ENCODE measurements at places on chromosomes 7 and 10.

DNA sequence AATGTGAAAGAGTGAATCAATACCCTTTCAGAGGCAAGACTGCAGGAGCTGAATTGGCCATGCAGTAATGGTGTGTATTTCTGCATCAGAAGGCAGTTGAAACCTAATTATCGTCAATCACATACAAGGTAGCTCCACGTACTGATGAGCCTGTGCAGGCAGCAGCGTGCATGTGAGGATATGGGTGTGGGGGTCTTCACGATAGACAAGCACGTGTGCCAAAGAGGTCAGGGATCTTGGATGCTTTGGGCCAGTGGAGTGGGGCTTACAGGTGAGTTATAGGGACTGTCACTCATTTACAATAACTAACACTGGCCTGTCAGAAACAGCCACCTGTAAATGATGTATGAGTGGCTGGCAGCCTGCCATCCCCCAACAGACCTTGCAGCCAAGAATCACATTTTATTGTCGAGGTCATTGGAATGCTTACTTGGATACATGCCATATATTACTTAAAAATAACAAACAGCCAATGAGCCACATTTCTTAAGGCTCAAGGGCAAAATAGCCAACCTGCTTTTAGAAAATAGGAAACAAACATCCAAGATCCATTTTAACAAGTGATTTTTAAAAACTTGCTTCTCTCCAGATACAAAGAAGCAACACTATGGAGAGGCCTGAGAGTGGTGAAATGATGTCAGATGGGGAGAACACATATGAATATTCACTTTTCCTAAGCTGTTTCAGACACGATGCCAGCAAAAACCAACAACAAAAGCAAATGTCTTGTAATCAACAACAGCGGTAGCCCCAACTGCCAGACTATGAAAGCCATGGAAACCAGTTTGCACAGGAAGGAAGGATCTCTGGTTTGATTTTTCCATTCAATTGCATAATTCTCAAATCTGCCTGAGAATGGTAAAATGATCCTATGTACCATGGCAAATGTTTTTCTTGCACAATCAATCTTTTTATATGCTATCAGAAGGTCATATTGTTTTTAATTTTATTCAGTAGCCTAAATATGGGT lies 210.7 kb downstream of the SKAP2 start:
- peak; percentile 53 for DNase-seq

GRCh38 chr7:7129381-7129780 lies 53.0 kb upstream of the C1GALT1 start:
- no peak for DNase-seq

GRCh38 chr10:125734823-125735222 lies 15.3 kb downstream of the EDRF1 start:
- DNase-seq, result no peak

- DNase-seq, result no peak
Measured at GRCh38 chr10:62422068-62422590, 48.0 kb downstream of the ZNF365 start.

DNA sequence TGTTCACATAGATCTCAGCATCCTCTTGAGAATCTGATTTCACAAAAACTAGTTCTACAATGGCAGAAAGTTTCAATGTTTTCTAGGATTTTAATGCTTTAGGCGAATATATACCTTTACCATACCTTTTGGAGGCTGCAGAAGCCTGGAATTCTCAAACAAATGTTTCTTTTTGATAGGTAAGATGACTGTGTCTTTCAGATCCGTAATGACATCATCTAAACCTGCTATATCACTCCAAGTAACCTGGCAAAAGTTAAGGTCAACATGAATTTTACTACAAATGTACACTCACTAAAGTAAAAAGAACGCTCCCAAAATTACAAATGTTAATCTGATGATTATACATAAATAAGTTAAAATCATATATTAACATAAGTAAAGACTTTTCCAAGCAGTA lies 27.8 kb downstream of the ATAD1 start:
- DNase-seq, result no peak

DNA sequence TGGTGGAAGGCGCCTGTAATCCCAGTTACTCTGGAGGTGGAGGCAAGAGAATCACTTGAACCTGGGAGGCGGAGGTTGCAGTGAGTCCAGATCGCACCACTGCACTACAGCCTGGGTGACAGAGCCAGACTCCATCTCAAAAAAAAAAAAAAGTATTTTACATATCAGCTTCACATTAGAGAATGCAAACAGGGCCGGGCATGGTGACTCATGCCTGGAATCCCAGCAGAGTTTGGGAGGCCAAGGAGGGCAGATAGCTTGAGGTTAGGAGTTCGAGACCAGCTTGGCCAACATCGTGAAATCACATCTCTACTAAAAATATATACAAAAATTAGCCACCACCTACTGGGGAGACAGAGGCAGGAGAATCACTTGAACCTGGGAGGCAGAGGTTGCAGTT lies 31.6 kb downstream of the USP54 start:
- DNase-seq, result no peak

DNA sequence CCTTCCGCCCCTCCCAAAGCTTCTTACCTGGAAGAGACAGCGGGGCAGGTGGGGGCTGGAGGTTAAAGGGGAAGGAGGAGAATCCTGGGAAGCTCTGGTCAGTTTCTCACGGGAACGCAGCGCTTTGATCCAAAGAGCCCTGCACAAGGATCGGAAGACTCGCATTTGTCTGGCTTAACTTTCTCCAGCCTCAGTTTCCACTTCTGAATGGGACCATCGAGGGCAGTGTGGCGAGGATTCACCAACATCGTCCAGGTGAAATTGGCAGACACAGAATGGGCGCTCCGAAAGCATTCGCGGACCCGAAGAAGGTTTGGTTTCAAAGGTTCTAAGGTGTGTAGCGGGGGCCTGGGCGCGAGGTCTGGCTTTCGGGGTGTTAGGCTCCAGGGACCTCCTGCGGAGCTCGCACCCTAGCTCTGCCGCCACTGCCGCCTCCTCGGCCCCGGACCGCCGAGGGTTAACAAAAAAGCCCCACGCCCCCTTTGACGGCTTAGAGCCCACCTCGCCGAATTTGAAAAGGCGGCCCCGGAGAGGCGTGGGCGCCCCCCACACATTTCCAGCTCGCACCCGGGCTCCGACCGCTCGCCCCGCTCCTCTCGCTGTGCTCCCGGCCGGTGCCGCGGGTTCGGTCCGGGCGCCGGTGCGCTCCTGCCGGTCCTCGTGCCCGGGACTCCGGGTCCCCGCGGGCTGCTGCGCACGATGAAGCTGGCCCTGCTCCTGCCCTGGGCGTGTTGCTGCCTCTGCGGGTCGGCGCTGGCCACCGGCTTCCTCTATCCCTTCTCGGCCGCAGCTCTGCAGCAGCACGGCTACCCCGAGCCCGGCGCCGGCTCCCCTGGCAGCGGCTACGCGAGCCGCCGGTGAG lies at the start of gene COL26A1:
Gene COL26A1 (plus strand): TSS at position 542 of the 862 bp plus-strand sequence. CDS start 158 bp downstream, at position 700.
- DNase-seq, result peak; percentile 81

DNA sequence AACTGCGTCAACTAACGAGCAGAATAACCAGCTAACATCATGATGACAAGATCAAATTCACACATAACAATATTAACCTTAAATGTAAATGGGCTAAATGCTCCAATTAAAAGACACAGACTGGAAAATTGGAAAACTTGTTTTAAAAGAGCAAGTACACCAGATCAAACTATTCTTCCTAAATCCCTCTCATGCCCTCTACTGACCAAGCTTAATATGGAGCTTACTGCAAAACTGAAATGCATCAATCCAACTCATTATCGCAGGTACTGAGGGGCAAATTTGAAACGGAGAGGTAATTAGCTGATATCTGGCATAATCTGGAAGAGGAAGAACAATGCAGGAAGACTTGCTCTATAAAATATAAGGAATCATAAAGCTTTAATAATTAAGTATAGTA lies 1223.8 kb downstream of the NXPH1 start:
- DNase-seq, result no peak

DNA sequence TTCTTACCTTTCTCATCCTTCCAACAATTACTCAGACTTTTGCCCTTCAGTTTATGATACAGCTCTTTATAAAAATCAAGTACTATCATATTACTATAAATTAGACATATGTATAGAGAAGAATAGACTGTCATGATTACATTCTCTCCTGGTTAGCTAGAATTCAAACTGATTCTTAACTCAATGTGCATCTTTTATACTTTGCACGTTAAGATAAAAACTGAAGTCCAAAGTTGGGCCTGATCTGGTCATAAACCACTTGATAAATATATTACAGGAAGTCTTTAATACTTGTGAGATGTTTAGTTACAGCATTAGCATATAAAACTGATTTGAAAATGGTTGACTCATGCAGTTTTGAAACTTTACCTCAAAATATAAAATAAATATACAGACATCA lies 2.6 kb downstream of the AGR3 start:
- DNase-seq, result no peak

- DNase-seq, result no peak
Measured at GRCh38 chr10:6108631-6109443, 20.0 kb downstream of the RBM17 start.

DNA sequence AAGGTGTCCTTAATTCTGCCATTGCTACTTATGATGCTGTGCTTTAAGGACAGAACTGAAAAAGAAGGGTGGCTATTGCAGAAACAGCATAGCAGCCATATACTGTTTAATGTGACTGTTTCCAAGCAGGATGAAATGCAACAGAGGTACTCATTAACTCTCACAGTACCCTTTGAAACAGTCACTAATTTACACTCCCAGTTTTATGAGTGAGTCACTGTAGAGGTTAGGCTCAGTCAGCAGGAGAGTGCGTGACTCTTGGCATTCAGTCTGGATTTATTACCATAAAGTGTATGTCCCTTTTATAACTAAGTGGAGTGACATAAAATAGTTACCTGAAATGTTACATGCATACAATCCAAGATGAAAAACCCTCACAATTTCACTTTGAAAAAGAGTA lies 27.7 kb downstream of the ALDH18A1 start:
- DNase-seq, result no peak

- no peak for DNase-seq
Measured at GRCh38 chr7:19617901-19618300, 90.9 kb downstream of the POLR1F start.

GRCh38 chr10:51654918-51655317 lies 44.5 kb downstream of the CSTF2T start:
- DNase-seq, result no peak

DNA sequence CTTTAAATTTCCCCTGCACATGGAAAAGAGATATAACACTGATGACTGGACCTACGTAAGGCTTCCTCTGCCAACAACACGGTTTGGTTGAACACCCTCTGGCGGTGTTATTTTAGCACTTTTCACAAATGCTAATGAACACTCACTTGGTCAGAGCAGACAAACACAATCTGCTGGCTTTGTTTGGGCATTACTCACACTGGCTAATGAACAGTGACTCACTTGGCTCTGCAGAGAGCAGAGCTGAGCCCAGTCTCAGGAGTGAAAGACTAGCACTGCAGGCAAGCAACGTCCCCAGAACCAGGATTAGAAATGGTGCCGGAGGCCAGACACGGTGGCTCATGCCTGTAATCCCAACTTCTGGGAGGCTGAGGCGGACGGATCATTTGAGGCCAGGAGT lies 430.8 kb downstream of the PLXNA4 start:
- no peak for DNase-seq

- no peak for DNase-seq
Measured at GRCh38 chr10:43955002-43955596, 306.4 kb upstream of the ZNF32 start.

GRCh38 chr10:77537071-77537470 lies 100.5 kb downstream of the KCNMA1 start:
- DNase-seq, result no peak

- DNase-seq, result no peak
Measured at GRCh38 chr10:123995082-123995460, 98.3 kb downstream of the CHST15 start.

- DNase-seq, result no peak
Measured at GRCh38 chr10:29685506-29685905, 50.7 kb upstream of the SVIL start.

DNA sequence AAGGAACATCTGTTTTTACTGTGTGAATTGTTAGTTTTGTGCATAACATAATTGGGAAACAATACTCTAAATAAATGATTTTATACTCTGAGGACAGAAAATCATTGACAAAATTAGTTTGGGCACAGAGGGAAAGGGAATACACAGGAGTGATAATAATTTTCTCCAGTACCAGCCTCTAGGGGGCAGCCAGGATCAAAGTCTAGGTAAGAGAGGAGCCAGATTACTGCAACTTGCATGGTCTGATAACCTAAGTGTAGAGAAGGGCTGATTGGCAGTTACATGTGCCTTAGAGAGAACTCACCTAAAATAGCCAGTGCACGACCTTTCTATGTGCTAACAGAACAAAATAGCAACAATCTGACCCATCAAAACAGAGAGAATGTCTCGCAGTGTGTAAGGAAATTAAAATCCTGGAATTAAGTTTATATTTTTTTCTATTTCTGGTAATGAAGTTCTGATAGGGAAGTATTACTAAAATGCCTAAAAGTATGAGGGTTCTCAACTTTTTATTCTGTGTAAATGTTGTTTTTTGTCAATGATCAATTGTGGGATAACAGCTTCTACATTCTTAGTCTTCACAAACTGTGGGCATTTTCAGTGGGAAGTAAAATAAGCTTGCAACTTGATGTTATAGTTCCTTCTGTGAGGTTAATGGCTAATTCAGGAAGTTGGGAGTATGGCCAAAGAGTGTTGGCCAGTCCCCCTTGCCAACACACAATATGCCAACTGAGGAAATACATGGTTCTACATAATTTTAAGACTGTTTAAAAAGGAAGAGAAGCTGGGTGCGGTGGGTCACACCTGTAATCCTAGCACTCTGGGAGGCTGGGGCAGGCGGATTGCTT lies 66.4 kb downstream of the EXOC6 start:
- no peak for DNase-seq

DNA sequence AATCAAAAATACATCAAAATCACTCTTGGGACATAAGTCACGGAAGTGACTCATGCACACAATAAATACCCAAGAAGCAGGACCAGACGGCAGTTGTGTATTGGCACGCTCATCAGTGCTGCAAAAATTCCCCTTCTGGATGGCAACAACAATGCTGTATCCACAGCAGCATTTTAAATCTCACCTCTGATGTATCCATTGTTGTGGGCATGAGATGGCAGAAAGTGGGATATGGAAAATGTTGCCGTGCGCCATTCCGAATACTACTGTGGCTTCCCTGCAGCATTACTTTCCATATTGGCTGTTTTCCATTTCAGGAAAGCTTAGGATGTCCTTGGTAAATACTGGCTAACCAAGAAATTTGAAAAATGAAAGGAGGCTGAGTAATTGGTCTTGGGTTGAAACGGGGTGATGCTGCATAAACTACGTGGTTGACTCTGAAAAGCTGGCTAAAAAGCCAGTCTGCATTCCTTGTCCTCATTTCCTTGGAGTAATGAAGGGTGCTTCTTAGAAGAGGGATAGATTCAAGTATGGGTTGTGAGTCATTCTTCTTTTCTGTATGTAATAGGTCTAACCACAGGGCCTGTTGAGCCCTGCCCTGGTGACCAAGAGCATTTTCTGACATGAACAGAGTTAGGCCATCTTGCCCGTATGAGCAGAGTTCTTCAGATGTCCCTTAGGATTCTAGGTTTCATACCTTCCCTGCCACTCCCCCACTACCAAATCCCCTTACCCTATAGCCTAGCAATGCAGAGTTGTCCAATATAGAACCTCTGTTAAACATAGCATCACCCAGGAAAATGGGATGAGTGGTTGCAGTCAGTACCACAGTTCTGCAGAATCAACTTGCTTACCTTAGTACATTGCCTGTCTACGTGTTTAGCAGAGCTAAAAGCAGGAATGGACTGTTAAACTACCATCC lies 36.3 kb upstream of the TOMM7 start:
- DNase-seq, result no peak

Data from right kidney (tissue), 9 donors.